Stimulated activated CD8-positive, alpha-beta memory T cell treated with anti-CD3 and anti-CD28 coated beads, Interleukin-7, amount 100 ng/mL, for 1 hour (primary cell): ENCODE measurements at places on chromosomes 1 and 21.

GRCh38 chr1:57489358-57490036, 65.6 kb upstream of the DAB1 start:
- no peak for DNase-seq

- DNase-seq, result no peak
These were observed 49.6 kb downstream of the RGS2 start for GRCh38 chr1:192858456-192858855.

GRCh38 chr1:205298191-205298994, 23.2 kb downstream of the NUAK2 start:
- DNase-seq, result no peak

GRCh38 chr1:196128835-196129234, 479.4 kb downstream of the KCNT2 start:
- no peak for DNase-seq

DNA sequence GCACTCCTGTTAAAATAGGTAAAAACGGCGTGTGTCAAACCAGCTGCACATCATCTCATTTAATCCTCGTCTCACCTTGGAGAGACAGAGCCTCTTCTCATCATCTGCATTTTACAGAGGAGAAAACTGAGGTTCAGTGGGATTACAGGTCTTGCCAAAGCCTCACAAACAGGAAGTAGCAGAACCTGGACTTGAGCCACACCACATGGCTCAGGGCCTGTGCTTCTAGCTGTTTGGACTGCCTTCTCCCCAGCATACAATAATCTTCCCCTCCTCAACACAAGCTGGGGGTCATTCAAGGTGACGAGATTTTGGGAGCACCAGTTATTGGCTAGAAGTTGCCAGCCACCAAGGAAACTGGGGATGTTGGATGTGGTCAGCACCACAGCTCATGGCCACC, 167.9 kb upstream of the ZC3H12A start:
- DNase-seq, result no peak

DNA sequence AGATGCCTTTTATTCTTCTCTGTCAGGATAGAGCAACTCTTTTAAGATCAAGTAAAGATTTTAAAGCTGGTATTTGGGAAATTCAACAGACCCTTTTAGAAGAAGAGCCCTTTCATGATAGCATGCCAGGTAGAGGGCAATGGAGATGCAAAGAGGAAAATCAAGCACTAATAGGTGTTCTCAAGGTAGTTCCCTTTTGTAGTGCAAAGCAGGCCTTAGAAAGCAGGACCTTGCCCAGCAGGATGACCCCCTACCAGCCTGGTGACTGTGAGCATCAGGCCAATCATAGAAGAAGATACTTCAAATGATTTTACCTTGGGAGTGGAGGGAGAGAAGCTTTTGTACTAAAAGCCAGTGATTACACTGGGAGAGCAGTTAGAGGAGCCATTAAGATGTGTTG, 381.4 kb upstream of the ZRANB2 start:
- DNase-seq, result no peak

DNA sequence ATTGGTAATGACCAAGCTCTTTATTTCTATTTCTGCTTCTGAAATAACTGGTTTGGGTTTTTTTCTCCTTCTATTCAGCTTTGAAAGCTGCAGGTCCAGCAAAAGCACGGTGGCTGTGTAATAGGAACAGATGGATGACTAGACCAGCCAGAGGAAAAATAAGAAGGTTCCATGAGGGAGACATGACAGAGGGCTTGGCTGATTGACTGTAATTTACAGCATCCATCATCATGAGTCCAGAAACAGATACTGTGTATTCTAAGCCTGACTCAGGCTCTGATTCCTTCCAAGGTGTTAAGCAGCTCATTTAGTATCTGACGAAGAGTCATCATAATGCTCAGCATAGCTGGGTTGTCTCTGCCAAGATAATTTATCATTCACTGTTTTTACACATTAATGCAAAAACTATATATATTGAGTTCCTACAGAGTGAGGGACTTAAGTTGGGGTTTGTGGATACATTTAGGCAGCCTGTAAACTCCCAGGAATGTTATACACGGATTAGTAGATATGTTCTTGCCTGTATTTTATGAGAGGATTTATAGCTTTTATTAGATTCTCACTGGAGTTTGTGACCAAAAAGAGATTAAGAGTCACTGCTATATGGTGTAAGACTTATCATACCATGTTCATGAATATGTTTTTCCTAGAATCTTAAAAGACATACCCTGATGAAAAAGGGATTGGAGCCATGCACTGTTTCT, 72.6 kb downstream of the SGIP1 start:
- DNase-seq, result no peak
